ENCODE measurements at places on chromosomes 12 and 14.

- H3K27ac ChIP-seq = no peak overlapping the region
- no peaks in the 10 kb centered on the region for H3K4me1 ChIP-seq
- H3K27me3 ChIP-seq = no peaks in the 10 kb centered on the region
- DNase-seq = no peak
- no peaks in the 10 kb centered on the region for H3K36me3 ChIP-seq
Measured at GRCh38 chr14:69755296-69755695, 11.6 kb upstream of the SRSF5 start.

- DNase-seq = no peak
- no peaks in the 10 kb centered on the region for H3K27me3 ChIP-seq
- H3K4me1 ChIP-seq = no peaks in the 10 kb centered on the region
- no peak overlapping the region for H3K4me3 ChIP-seq
- no peaks in the 10 kb centered on the region for H3K36me3 ChIP-seq
Measured at GRCh38 chr12:6953442-6954315, 2.5 kb downstream of the PTPN6 start.

DNA sequence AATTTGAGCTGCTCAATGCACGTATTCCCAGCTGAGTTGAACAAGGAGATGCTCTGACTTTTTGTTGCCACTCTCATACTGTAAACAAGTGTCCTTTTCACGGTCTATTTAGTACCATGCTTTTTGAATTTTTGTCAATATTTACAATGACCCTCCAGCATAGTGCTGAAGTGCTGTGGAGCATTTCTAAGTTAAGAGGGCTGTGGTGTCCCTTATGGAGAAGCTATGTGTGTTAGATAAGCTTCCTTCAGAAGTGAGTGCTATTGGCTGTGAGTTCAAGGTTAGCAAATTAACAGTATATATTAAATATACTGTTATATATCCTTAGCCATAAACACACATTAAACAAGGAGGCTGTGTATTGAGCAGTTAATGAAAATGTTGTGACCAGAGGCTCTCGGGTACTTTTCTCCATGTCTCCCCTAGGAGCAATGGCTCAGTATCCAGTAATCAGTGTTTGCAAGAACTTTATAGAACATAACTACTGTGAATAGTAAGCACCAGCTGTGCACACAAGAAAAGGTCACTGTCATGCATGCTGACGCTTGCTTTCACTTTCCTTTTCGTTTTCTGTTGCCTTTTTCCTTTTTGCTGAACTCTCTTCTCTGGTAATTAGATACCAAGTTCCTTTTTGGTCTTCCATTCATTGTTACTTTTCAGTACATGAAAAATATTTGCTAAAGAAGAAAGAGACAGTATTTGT, 187.2 kb upstream of the NEDD1 start:
- H3K27ac ChIP-seq = peak overlapping the region; percentile 65
- peaks cover 6% of the 10 kb centered on the region for H3K4me1 ChIP-seq

GRCh38 chr14:32244404-32244803, 41.3 kb upstream of the RNU6-8 start:
- H3K36me3 ChIP-seq = peaks cover 1% of the 10 kb centered on the region
- H3K4me1 ChIP-seq = peaks cover 3% of the 10 kb centered on the region
- no peaks in the 10 kb centered on the region for H3K27me3 ChIP-seq
- H3K4me3 ChIP-seq = no peak overlapping the region
- H3K27ac ChIP-seq = no peak overlapping the region
- DNase-seq = peak; percentile 18

- no peak overlapping the region for H3K4me3 ChIP-seq
- H3K4me1 ChIP-seq = no peaks in the 10 kb centered on the region
- no peak overlapping the region for H3K27ac ChIP-seq
- no peak for DNase-seq
Measured at GRCh38 chr12:52612431-52613383, 5.7 kb downstream of the KRT73 start.

GRCh38 chr14:26206640-26207039, 391.2 kb downstream of the NOVA1 start:
- no peak overlapping the region for H3K4me3 ChIP-seq
- H3K27ac ChIP-seq = no peak overlapping the region
- DNase-seq = no peak
- peaks cover 34% of the 10 kb centered on the region for H3K27me3 ChIP-seq

DNA sequence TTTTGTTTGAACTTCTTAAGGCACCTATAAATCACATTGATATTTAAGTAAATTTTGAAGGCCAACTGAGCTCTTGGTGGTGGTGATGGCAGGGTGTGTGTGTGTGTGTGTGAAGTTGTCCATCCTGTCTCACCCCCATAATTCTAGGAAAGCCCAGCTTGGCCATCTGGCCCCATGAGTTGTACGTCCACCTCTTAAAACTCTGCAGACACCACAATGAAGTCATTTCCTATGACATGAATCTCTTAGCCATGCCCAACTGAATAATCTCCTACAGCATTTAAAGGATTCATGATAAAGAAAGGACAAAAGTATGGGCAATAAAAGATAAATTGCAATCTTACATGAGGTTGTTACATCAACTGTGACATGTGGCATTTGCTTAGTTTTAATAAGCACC, 123.4 kb downstream of the TTC7B start:
- H3K4me1 ChIP-seq = no peaks in the 10 kb centered on the region

GRCh38 chr14:34387974-34388516, 74.0 kb downstream of the SPTSSA start:
- H3K4me3 ChIP-seq = no peak overlapping the region
- no peak overlapping the region for H3K27ac ChIP-seq
- peaks cover 11% of the 10 kb centered on the region for H3K4me1 ChIP-seq
- H3K27me3 ChIP-seq = peaks cover 9% of the 10 kb centered on the region
- H3K36me3 ChIP-seq = no peaks in the 10 kb centered on the region

DNA sequence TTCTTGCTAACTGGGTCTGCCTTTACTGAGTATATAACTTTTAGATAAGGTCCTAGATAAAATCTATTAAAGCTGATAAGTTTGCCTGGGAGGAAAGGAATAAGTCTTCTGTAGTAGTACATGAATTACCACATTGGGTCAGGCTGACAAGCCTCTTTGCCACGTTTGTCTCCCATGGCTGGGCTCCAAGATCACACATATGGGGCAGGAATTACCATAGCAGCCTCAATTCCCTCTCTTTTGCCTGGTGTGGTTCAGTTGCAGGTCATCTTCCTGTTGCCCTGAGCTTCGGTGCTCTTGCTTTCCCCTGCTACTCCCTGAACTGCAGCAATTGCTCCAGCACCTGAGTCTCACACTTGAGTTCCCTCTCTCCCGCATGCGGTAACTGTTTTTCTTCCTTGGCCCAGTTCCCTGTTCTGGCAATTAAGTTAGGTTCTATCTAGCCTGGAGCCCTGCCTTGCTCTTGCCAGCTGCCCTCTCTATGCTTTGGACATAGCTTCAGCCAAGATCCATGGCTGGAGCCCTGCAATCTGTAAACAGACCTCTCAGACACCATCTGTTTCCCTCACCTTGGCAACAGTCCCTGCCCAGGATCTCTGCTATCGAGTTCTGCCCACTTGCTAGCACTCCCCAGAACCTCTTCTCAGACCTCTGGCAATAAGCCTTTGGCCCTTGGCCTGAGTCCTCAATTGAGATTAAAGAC, 5.8 kb upstream of the GLT8D2 start:
- peak; percentile 55 for DNase-seq
- H3K27ac ChIP-seq = no peak overlapping the region
- H3K4me3 ChIP-seq = no peak overlapping the region

- H3K36me3 ChIP-seq = no peaks in the 10 kb centered on the region
- DNase-seq = peak; percentile 20
- H3K4me3 ChIP-seq = no peak overlapping the region
- H3K4me1 ChIP-seq = peaks cover 5% of the 10 kb centered on the region
- H3K27ac ChIP-seq = no peak overlapping the region
Measured at GRCh38 chr14:23182372-23183157, 895 bp downstream of the SLC7A8 start.

DNA sequence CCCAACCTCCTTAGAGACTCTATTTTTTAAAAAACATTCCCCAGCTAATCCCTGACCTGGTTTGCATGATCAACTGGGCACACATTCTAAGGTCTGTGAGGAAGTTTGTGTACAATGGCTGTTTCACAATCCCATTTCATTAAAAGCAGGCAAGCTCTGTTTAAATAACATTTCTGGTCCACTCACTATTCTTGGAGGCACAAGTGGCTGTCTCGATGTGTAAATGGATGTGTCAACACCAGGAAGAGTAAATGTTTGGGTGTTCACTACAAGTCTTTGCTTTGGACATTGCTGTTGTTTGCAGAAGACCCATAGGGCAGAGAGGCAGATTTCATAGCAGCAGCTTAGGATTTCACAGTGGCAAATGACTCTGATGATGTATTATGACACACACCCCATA, 98.3 kb downstream of the PDZRN4 start:
- H3K27ac ChIP-seq = no peak overlapping the region
- no peak for DNase-seq
- no peaks in the 10 kb centered on the region for H3K4me1 ChIP-seq
- H3K4me3 ChIP-seq = no peak overlapping the region

DNA sequence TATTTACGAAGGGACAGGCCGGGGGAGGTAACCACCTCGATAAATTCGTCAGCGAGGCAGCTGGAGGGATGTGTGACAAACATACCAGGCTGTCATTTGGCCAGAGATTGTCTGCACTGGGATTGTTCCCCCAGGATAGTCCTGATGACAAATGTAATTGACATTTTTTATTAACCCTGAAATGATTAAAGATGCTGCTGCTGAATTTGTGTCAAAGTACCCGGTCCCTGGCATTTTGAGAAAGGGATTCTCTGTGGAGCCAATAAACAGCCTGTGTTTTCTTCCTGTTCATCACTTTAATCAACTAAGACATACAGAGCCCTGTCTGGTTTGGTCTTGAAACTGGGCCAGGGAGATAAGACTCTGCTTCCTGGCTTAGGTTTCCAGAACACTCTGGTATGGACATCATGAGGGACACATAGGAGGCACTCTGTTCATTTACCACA, 117.6 kb downstream of the SLC25A47 start:
- no peaks in the 10 kb centered on the region for H3K27me3 ChIP-seq
- H3K4me1 ChIP-seq = peaks cover 23% of the 10 kb centered on the region
- no peak overlapping the region for H3K4me3 ChIP-seq
- no peaks in the 10 kb centered on the region for H3K36me3 ChIP-seq

DNA sequence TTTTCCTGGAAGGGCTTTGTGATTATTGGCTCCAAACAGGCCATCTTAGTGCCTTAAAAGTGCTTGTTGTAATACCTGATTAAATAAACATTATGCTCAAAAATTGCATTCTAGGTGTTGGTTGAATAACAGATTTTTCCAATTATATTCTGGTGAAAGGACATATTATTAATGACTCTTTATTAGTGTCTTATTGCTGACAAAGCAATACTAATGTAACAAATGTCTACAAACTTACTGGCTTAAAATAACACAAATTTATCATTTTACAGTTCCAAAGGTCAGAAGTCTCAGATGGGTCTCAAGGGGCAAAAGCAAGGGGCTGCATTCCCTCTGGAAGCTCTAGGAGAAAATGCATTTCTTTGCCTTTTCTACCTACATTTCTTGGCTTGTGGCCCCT, 86.9 kb upstream of the CPM start:
- peaks cover 16% of the 10 kb centered on the region for H3K4me1 ChIP-seq
- H3K27me3 ChIP-seq = no peaks in the 10 kb centered on the region
- no peak overlapping the region for H3K27ac ChIP-seq
- H3K4me3 ChIP-seq = no peak overlapping the region
- DNase-seq = no peak

DNA sequence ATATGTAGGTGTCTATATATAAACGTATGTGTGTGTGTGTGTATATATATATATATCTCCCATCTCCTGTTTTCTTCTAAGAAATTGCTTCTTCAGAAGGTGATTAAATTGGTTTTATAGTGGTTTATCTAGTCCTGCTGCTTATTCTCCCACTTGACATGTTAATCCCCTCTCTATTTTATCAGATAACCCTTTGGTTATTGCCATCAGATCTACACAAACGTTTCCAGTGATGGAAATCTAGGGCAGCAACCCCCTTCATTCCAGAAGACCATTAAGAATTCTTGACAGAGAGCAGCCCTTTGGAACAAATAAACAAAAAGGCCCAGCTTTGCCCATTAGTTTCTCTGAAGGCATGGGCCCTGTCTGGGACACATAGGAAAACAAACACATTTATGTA, 34.2 kb upstream of the YARS2 start:
- no peak overlapping the region for H3K27ac ChIP-seq
- no peaks in the 10 kb centered on the region for H3K27me3 ChIP-seq
- DNase-seq = no peak
- H3K36me3 ChIP-seq = peaks cover 82% of the 10 kb centered on the region
- no peaks in the 10 kb centered on the region for H3K4me1 ChIP-seq

- H3K4me3 ChIP-seq = no peak overlapping the region
- H3K36me3 ChIP-seq = peaks cover 43% of the 10 kb centered on the region
- no peak overlapping the region for H3K27ac ChIP-seq
- no peaks in the 10 kb centered on the region for H3K27me3 ChIP-seq
Measured at GRCh38 chr12:62304560-62304959, 44.4 kb downstream of the USP15 start.

GRCh38 chr14:100555436-100556139, 31.6 kb downstream of the BEGAIN start:
- H3K36me3 ChIP-seq = no peaks in the 10 kb centered on the region
- H3K27me3 ChIP-seq = no peaks in the 10 kb centered on the region
- DNase-seq = no peak
- H3K4me1 ChIP-seq = peaks cover 9% of the 10 kb centered on the region
- no peak overlapping the region for H3K27ac ChIP-seq

DNA sequence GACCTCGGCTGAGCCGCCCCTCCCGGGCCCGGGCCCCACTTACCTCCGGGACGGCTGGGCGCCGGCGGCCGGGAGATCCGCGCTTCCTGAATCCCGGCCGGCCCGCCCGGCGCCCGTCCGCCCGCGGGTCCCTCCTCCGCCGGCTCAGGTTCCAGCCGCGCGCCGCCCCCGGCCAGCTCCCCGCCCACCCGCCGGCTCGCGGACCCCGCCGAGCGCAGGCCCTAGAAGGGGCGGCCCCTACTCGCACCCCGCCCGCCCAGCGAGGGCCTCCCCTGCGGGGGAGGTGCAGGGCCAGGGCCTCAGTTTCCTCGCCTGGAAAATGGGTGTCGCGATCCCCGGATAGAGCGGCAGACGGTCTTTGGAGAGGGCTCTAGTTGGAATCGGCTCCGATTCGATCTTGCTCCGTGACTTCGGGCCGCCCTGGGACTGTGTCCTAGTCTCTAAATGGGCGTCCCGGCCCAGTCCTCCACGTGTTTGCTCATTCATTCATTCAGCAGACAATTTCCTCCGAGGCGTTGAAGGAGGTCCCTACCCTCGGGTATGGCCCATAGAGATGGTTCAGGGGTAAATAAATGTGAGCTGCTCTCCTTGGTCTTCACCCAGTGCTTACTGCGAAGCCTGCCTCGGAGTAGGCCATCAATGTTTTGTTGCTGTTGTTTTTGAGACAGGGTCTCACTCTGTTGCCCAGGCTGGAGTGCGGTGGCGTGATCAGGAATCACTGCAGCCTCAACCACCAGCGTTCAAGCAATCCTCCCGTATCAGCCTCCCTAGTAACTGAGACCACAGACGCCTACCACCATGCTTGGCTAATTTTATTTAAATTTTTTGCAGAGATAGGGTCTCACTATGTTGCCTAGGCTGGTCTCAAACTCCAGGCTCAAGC, at the start of gene TRPV4:
Gene TRPV4, minus strand, starts transcription at position 92 of the 883 bp plus-strand sequence. CDS start 18,602 bp downstream, outside the sequence.
- no peaks in the 10 kb centered on the region for H3K27me3 ChIP-seq
- H3K27ac ChIP-seq = no peak within 1 kb of the TSS
- H3K4me3 ChIP-seq = no peak within 1 kb of the TSS
- H3K4me1 ChIP-seq = peaks cover 17% of the 10 kb centered on the region
- DNase-seq = no peak
- no peaks in the 10 kb centered on the region for H3K36me3 ChIP-seq

GRCh38 chr14:55580470-55581341, 699 bp downstream of the KTN1 start:
- peak overlapping the region; percentile 70 for H3K4me3 ChIP-seq
- H3K36me3 ChIP-seq = peaks cover 4% of the 10 kb centered on the region
- H3K27ac ChIP-seq = peak overlapping the region; percentile 1
- no peaks in the 10 kb centered on the region for H3K27me3 ChIP-seq
- peak; percentile 52 for DNase-seq
- peaks cover 13% of the 10 kb centered on the region for H3K4me1 ChIP-seq
